Motor neuron (in vitro differentiated cells): ENCODE measurements at places on chromosomes 3 and 15. TPM values are rescaled to one million over a fixed set of nuclear protein-coding genes. Genes with fewer than 3 reads are reported as not detected.

DNA sequence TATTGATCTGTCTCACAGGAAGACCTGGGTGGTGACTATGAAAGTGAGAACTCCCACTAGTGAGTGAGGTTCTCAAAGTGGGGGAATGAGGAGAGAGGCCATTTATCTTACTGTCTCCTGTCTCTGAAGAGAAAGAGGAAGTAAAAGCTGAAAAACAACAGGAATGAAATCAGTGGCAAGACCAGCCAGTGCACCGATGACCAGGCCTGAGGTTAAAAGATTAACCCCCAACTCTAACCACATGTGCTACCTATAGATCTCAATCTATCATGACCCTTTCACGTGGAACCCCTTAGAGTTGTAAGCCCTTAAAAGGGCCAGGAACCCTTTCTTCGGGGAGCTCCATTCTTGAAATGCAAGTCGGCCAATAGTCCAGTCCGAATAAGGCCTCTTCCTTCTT lies 239.3 kb upstream of the CNTN6 start:
- no peak for ATAC-seq

The NRG4 gene
- 1.3 and 1.6 TPM in 2 replicates for total RNA-seq

The CDCP1 gene
- 0.43 and 0.51 TPM in 2 replicates for total RNA-seq

The LRRIQ4 gene
- total RNA-seq: 0.30 and 0.50 TPM in 2 replicates
